ENCODE measurements at places on chromosomes 1 and 21. TPM values are rescaled to one million over a fixed set of nuclear protein-coding genes. Genes with fewer than 3 reads are reported as not detected.

GRCh38 chr1:24311741-24312140 is 7.4 kb upstream of the GRHL3 start:
- H3K27me3 ChIP-seq: peaks cover 29% of the 10 kb centered on the region
- no peaks in the 10 kb centered on the region for H3K36me3 ChIP-seq
- H3K27ac ChIP-seq: no peak overlapping the region
- H3K4me1 ChIP-seq: peaks cover 2% of the 10 kb centered on the region
- no peak for DNase-seq

GRCh38 chr1:171220581-171221054 is 27.7 kb upstream of the FMO1 start:
- no peaks in the 10 kb centered on the region for H3K36me3 ChIP-seq
- H3K27me3 ChIP-seq: peaks cover 12% of the 10 kb centered on the region
- no peak overlapping the region for H3K27ac ChIP-seq
- no peak for DNase-seq

- no peaks in the 10 kb centered on the region for H3K36me3 ChIP-seq
- DNase-seq: no peak
- no peak overlapping the region for H3K4me3 ChIP-seq
- H3K27ac ChIP-seq: no peak overlapping the region
- no peaks in the 10 kb centered on the region for H3K27me3 ChIP-seq
Observed at GRCh38 chr1:103122983-103123720, 14.8 kb upstream of the COL11A1 start.

DNA sequence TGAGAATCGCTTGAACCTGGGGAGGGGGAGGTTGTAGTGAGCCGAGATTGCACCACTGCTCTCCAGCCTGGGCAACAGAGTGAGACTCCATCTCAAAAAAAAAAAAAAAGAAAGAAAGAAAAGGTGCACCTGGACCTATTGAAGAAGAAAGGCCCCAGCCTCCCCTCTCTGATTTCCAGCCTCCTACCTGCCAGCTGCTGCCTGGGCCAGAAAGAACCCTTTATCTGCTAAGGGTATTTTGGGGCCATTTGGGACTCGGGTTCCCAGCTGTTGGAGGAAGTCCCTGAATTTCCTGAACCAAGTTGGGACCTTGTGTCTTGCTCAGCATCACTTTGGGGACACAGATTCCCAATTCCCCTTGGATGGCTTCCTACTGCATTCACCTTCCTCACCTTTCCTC is 3.9 kb upstream of the TNFRSF8 start:
- H3K4me3 ChIP-seq: peak overlapping the region; percentile 24
- peaks cover 4% of the 10 kb centered on the region for H3K36me3 ChIP-seq
- DNase-seq: no peak
- peaks cover 33% of the 10 kb centered on the region for H3K27me3 ChIP-seq
- peaks cover 50% of the 10 kb centered on the region for H3K4me1 ChIP-seq
- H3K27ac ChIP-seq: no peak overlapping the region

DNA sequence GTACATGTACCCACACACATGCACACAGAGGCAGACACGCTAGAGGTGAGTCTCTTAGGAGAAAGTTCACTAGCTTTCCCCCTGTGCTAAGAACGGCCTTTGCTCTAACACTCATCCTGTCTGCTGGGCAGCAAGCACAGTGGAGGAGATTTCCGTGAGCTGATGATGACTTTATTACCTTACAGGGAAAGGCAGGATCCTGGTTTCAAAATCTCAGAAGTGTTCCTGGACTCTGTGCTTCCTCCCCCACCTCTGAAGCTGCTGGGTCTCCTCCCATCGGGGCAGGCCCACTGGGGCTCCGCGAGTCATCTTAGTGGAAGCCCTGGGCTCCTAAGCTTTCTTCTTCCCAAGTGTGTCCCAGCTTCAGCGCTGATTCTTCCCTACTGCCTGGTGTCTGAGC is 2.7 kb downstream of the FAM3B start:
- H3K4me3 ChIP-seq: no peak overlapping the region
- no peak overlapping the region for H3K27ac ChIP-seq
- no peak for DNase-seq
- no peaks in the 10 kb centered on the region for H3K36me3 ChIP-seq
- peaks cover 7% of the 10 kb centered on the region for H3K4me1 ChIP-seq
- H3K27me3 ChIP-seq: peaks cover 33% of the 10 kb centered on the region

GRCh38 chr1:22177354-22178003 is 34.6 kb upstream of the WNT4 start:
- H3K4me3 ChIP-seq: no peak overlapping the region
- peaks cover 21% of the 10 kb centered on the region for H3K4me1 ChIP-seq
- peaks cover 17% of the 10 kb centered on the region for H3K27me3 ChIP-seq
- H3K27ac ChIP-seq: no peak overlapping the region
- H3K36me3 ChIP-seq: no peaks in the 10 kb centered on the region
- DNase-seq: peak; percentile 18

DNA sequence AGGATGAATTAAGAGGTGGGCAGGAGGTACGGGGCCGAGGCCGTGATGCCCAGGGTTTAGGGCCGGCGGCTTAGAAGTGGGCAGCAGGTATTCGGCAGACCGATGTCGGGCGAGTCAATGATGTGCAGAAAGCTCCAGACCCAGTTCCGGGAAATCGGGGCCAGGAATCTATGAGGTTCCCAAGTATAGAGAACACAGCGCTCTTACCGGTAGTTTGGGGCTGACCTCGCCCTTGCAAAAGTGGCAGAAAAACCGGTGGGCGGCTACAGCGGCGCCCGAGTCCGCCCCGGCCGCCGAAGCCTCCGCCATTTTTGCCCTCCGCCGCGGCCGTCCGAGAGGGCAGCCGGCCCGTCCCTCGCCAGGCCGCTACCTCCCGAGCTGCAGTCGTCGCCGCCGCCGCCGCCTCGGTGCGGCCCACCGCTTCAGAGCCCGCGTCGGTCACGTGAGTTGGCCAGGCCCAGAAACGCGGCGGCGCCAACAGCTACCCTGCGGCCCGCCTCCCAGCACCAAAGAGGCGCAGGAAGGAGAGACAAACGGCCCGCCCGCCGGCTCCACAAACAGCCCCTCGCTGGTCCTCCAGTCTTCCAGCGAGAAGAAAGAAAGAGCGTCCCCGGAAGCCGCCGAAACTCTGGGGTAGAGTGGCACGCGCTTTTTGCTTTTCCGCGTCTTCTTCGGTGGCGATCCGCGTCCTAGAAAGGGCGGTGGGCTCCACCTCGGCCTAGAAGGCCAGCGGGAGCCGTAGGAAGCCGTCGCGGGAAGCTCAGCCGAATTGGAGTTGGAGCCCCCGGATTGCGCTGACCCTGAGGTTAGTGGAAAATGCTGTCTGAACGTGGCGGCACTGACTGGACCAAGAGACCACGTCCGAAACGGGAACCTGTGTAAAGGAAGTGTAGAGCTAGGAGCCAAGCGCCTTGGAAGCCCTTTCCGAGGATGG is at the start of the genes POLR3C and RNF115:
Gene POLR3C, plus strand, starts transcription at position 636 of the 934 bp plus-strand sequence. CDS start 1,577 bp downstream, outside the sequence.
Gene RNF115, minus strand, starts transcription at position 531 of the 934 bp plus-strand sequence. Its CDS starts 222 bp downstream, at position 309.
- DNase-seq: peak; percentile 88
- H3K36me3 ChIP-seq: peaks cover 42% of the 10 kb centered on the region
- H3K27me3 ChIP-seq: no peaks in the 10 kb centered on the region
- peak within 1 kb of the TSS; percentile 98 for H3K27ac ChIP-seq
- H3K4me1 ChIP-seq: peaks cover 35% of the 10 kb centered on the region
- H3K4me3 ChIP-seq: peak within 1 kb of the TSS; percentile 97

DNA sequence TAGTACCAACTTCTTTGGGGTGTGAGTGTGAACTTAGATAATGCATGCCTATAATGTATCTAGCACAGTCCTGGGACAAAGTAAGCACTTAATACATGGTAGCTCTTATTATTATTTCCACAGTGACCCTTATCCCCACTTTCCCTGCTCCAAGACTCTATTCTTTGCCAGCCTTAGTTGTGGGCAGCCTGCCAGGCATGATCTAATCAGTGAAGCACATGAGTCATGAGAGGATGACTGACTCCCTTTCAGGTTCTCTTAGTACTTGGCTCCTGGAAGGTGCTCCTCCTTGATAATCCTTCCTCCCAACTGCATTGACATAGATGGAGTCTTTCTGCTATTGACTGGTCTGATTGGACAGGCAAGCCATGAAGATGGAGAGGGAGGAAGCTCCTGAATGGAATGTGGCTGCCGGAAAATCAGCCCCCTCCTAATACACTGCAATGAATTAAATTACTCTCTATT is 17.4 kb upstream of the GNG12 start:
- H3K4me3 ChIP-seq: no peak overlapping the region
- H3K36me3 ChIP-seq: no peaks in the 10 kb centered on the region
- no peak overlapping the region for H3K27ac ChIP-seq
- DNase-seq: no peak
- H3K4me1 ChIP-seq: peaks cover 2% of the 10 kb centered on the region
- H3K27me3 ChIP-seq: peaks cover 27% of the 10 kb centered on the region

GRCh38 chr1:58779059-58779754 is 4.6 kb downstream of the JUN start:
- no peak for DNase-seq
- no peak overlapping the region for H3K27ac ChIP-seq
- peaks cover 18% of the 10 kb centered on the region for H3K4me1 ChIP-seq

GRCh38 chr1:117167402-117167801 is 43.3 kb downstream of the VTCN1 start:
- H3K36me3 ChIP-seq: no peaks in the 10 kb centered on the region
- peaks cover 6% of the 10 kb centered on the region for H3K4me1 ChIP-seq
- peaks cover 20% of the 10 kb centered on the region for H3K27me3 ChIP-seq
- H3K27ac ChIP-seq: no peak overlapping the region
- DNase-seq: no peak
- H3K4me3 ChIP-seq: no peak overlapping the region

DNA sequence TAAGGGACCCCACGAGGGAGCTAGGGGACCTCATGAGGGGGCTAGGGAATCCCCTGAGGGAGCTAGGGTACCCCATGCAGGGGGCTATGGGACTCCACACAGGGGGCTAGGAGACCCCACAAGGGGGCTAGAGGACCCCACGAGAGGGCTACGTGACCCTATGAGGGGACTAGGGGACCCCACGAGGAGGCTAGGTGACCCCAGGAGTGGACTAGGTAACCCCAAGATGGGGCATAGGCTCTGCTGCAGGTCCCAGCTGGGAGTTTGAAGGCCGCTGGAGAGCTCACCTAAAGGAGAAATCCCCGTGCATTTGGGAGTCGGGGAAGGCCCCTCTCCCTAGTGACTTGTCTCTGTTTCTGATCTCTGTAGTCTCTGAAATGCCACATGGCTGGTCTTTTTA is 50.0 kb upstream of the DMRTB1 start:
- H3K4me1 ChIP-seq: peaks cover 41% of the 10 kb centered on the region
- H3K4me3 ChIP-seq: no peak overlapping the region
- DNase-seq: no peak
- H3K27me3 ChIP-seq: no peaks in the 10 kb centered on the region
- no peak overlapping the region for H3K27ac ChIP-seq

Gene ICOSLG
- 1.2 TPM for total RNA-seq

Gene PLD5
- total RNA-seq: not detected
